Upper lobe of left lung (tissue), 6 donors: ENCODE measurements at places on chromosomes 12 and 14. TPM values are rescaled to one million over a fixed set of nuclear protein-coding genes. Genes with fewer than 3 reads are reported as not detected.

- no peaks in the 10 kb centered on the region for H3K27me3 ChIP-seq
- peaks cover 4% of the 10 kb centered on the region for H3K36me3 ChIP-seq
- no peak overlapping the region for H3K4me3 ChIP-seq
- no peak for DNase-seq
- peaks cover 4% of the 10 kb centered on the region for H3K4me1 ChIP-seq
These were observed 98.0 kb downstream of the FBXL14 start for GRCh38 chr12:1496162-1496900.

The MYF5 gene
- not detected for total RNA-seq

GRCh38 chr14:57080691-57081090 lies 188.0 kb downstream of the EXOC5 start:
- no peak overlapping the region for H3K27ac ChIP-seq
- no peaks in the 10 kb centered on the region for H3K36me3 ChIP-seq
- no peak overlapping the region for H3K4me3 ChIP-seq
- DNase-seq = no peak
- H3K4me1 ChIP-seq = no peaks in the 10 kb centered on the region

DNA sequence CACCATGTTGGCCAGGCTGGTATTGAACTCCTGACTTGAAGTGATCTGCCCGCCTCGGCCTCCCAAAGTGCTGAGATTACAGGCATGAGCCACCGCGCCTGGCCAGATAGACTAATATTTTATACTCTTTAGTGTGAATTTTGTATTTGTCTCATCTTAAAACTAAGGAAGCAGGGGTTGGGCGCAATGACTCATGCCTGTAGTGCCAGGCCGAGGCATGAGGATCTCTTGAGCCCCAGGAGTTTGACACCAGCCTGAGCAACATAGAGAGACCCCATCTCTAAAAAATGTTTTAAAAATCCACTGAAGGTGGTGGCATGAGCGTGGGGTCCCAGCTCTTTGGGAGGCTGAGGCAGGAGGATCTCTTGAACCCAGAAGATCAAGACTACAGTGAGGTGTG lies 9.0 kb downstream of the DYNC1H1 start:
- H3K4me3 ChIP-seq = no peak overlapping the region
- peak; percentile 37 for DNase-seq
- peaks cover 22% of the 10 kb centered on the region for H3K4me1 ChIP-seq

- no peak overlapping the region for H3K27ac ChIP-seq
- DNase-seq = no peak
These were observed 26.7 kb upstream of the WSCD2 start for GRCh38 chr12:108102363-108102762.

DNA sequence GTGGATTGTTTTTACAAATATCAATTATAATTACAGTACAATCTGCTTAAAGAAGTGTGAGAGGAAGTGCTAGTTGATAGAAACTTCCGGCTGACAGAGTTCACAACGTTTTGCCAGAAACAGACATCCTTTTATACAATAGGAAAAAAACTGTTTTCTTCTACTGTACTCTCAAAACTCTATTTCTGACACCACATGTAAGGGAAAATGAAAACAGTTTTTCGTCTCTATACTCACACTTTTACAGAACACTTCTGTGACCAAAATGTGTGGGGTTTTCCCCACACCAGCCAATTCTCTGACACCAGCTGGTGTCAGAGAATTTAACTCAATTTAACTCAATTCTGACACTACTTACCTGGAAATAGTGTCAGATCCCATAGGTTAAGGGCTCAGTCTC lies 24.2 kb upstream of the HIF1A start:
- no peak overlapping the region for H3K27ac ChIP-seq
- peaks cover 11% of the 10 kb centered on the region for H3K4me1 ChIP-seq
- DNase-seq = no peak
- H3K36me3 ChIP-seq = no peaks in the 10 kb centered on the region

- H3K4me1 ChIP-seq = peaks cover 45% of the 10 kb centered on the region
- H3K27me3 ChIP-seq = no peaks in the 10 kb centered on the region
- H3K36me3 ChIP-seq = no peaks in the 10 kb centered on the region
- H3K4me3 ChIP-seq = peak overlapping the region; percentile 98
These were observed 1.5 kb downstream of the MAP4K5 start for GRCh38 chr14:50530794-50531365.

The CMA1 gene
- not detected for total RNA-seq

- no peaks in the 10 kb centered on the region for H3K27me3 ChIP-seq
- H3K36me3 ChIP-seq = no peaks in the 10 kb centered on the region
These were observed 47.6 kb downstream of the MYBPC1 start for GRCh38 chr12:101642115-101643067.

The DLGAP5 gene
- total RNA-seq = 1.2 TPM

DNA sequence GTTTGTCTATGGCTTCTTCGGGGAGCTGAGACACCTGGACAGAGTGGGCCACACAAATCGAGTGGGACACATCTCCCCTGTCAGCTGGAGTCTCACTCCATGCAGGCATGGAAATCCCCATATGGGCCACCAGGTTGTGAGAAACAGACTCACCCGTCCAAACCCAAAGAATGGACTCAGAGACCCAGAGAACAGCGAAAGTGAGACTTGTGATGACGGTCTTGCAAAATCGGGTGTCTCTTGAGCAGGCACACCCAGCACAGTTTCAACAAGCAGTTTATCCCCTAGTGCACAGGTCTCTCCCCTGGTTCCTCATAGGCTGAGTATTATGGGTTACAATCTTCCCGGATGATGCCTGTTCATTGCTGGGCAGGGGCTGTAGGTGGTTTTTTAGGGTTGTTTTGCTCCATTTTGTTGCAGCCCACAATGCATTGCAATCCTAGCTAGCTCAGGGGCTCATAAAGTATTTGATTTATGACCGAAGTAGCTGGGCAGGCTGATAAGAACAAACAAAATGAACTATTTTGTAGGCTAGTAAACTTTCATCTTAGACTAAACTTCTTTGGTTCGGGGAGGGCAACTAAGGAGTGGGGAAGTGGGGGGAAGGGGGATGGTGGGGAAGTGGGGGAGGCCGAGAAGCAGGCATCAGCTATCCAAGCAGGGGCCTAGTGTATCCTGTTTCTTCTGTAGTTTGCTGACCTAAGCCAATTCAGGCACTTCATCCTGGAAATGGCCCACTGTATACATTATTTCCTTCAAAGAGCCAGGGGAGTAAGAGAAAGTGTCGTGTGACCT lies 45.3 kb downstream of the IQSEC3 start:
- no peaks in the 10 kb centered on the region for H3K27me3 ChIP-seq
- no peaks in the 10 kb centered on the region for H3K4me1 ChIP-seq
- no peaks in the 10 kb centered on the region for H3K36me3 ChIP-seq
- peak; percentile 33 for DNase-seq
- peak overlapping the region; percentile 46 for H3K27ac ChIP-seq

The ANP32D gene
- not detected for total RNA-seq

The ASB2 gene
- total RNA-seq = 2.2 TPM

DNA sequence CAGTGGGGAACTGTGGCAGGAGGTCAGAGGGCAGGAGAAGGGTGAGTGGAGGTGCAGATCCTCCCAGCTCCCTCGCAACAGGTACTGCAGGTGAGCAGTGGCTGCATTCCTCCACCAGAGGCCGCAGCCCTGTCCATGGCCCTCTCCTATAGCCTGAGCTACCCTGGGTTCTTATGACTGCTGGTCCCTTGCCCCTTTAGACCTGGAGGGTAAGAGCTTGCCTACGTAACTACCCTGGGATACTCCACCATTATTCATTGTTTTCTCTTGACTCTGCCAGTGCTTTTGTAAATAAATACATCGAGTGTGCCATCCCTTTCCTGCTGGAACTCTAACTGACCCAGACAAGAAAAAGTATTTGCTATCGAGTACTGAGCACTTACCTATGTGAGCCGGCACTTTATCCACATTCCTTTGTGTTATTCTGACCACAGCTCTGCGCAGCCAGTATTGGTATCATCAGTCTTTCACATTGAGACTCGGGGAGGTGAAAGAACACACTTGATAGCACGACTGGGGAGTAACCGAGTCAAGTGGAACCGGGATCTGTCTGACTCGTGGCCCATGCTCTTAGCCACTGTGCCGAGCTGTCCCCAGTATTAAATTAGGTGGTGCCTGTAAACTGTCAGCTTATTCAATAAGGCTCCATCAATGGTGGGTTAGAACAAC lies 38.5 kb downstream of the LTBP2 start:
- peak overlapping the region; percentile 73 for H3K27ac ChIP-seq
- peak; percentile 55 for DNase-seq
- H3K27me3 ChIP-seq = no peaks in the 10 kb centered on the region
- H3K4me1 ChIP-seq = peaks cover 48% of the 10 kb centered on the region
- no peak overlapping the region for H3K4me3 ChIP-seq

GRCh38 chr14:101562659-101563351 lies 1.5 kb downstream of the DIO3 start:
- peak; percentile 58 for DNase-seq
- no peak overlapping the region for H3K27ac ChIP-seq
- no peaks in the 10 kb centered on the region for H3K36me3 ChIP-seq

- H3K27me3 ChIP-seq = no peaks in the 10 kb centered on the region
- H3K4me1 ChIP-seq = no peaks in the 10 kb centered on the region
- H3K36me3 ChIP-seq = no peaks in the 10 kb centered on the region
These were observed 120.9 kb downstream of the SLC8A3 start for GRCh38 chr14:70067810-70068209.

The PDE6H gene
- total RNA-seq = not detected

DNA sequence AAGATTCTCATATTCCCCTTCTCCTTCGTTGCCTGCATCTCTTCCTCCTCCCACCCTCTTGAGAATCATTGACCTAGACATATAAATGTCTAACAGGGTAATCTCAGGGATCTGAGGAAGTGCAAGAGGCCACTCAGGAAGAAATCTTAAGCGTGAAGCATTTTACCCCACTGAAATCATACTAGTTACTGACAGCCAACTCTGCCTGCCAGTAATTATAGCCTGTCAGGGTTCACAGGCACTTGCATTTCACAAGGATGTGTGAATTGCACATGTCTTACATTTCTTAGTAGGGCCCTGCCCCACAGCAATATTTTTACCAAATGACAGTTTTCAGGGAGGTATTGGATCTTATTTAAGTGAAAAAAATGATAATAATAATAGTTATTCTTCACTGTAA lies 127.2 kb downstream of the SLC15A5 start:
- H3K27ac ChIP-seq = no peak overlapping the region
- no peaks in the 10 kb centered on the region for H3K4me1 ChIP-seq
- H3K36me3 ChIP-seq = no peaks in the 10 kb centered on the region

- no peak overlapping the region for H3K4me3 ChIP-seq
- no peak overlapping the region for H3K27ac ChIP-seq
- H3K27me3 ChIP-seq = no peaks in the 10 kb centered on the region
These were observed 141.8 kb downstream of the MYRFL start for GRCh38 chr12:69966839-69967238.

GRCh38 chr14:49549881-49550280 lies 36.3 kb downstream of the RPS29 start:
- H3K27me3 ChIP-seq = no peaks in the 10 kb centered on the region
- DNase-seq = no peak
- no peak overlapping the region for H3K4me3 ChIP-seq
- no peak overlapping the region for H3K27ac ChIP-seq
- no peaks in the 10 kb centered on the region for H3K4me1 ChIP-seq

DNA sequence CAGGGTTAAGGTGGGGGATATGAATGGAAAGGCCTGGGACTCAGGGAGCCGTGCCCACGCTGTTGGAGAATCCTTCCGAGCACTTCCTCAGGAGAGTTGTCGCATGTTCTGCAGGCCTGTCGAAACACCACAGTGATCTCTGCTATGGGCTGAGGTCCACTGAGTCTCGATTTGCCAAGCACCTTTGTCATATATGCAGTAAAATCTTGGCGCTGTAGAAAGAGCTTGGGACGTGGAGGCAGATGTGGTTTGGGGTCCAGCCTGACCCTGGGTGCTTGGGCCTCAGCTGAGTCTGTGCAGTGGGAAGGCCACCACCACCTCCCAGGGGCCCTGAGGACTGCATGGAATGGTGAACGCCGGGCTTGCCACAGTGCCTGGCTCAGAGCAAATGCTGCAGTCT lies 32.9 kb downstream of the C14orf132 start:
- no peak overlapping the region for H3K4me3 ChIP-seq
- DNase-seq = no peak
- H3K36me3 ChIP-seq = no peaks in the 10 kb centered on the region
- H3K4me1 ChIP-seq = no peaks in the 10 kb centered on the region
- H3K27me3 ChIP-seq = no peaks in the 10 kb centered on the region

The CLEC4A gene
- total RNA-seq = 0.67 TPM

GRCh38 chr12:30999723-31000122 lies 73.2 kb downstream of the TSPAN11 start:
- H3K27me3 ChIP-seq = no peaks in the 10 kb centered on the region
- H3K36me3 ChIP-seq = no peaks in the 10 kb centered on the region
- no peak for DNase-seq

DNA sequence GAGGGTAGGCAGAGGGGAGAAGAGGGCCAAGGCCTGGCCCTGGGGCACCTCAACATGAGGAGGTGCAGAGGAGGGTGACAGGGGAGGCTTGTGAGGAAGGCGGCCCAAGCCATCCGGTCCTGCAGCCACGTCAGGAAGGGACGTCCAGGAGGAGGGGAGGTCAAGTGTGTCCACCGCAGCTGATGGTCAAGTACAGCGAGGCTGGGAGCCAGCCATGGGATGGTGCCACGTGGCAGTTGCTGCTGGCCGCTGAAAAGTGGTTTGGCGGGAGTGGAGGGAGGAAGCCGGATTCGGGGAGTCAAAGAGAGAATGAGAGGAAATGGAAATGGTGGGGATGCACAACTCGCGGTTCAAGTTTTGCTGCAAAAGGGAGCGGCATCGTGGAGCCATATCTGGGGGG lies 41.2 kb downstream of the PRIMA1 start:
- no peak for DNase-seq
- H3K27me3 ChIP-seq = no peaks in the 10 kb centered on the region

The OLR1 gene
- 86.5 TPM for total RNA-seq

GRCh38 chr12:62673028-62673815 lies 206.6 kb downstream of the MON2 start:
- no peak overlapping the region for H3K4me3 ChIP-seq
- H3K27ac ChIP-seq = no peak overlapping the region
- no peaks in the 10 kb centered on the region for H3K4me1 ChIP-seq
- H3K36me3 ChIP-seq = no peaks in the 10 kb centered on the region
- H3K27me3 ChIP-seq = no peaks in the 10 kb centered on the region

The SYT1 gene
- total RNA-seq = 0.67 TPM

DNA sequence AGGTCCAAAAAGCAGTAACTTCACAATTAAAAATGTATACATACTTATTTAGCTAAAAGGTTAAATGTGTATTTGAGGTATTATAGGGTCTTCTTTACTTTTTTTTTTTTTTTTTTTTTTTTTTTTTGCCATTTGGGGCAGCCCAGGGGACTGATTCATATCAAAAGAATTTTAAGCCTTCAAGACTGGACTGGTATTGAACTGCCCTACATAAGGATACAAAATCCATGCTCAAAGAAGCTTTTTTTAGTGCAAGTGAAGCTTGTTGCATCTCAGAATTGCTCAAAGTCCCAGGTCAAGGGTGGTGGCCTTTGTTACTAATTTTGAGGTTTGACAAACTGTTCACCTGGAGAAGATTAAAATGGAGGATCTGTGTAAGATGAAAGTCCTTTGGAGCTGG lies 124.0 kb downstream of the APAF1 start:
- H3K27me3 ChIP-seq = no peaks in the 10 kb centered on the region
- H3K27ac ChIP-seq = no peak overlapping the region
- DNase-seq = no peak
- H3K36me3 ChIP-seq = no peaks in the 10 kb centered on the region
- H3K4me3 ChIP-seq = no peak overlapping the region
- no peaks in the 10 kb centered on the region for H3K4me1 ChIP-seq

The SMAGP gene
- total RNA-seq = 28.4 TPM
